ENCODE measurements at places on chromosomes 3 and 15.

- no peak for DNase-seq
Measured at GRCh38 chr3:76991165-76991564, 48.7 kb upstream of the ROBO2 start.

DNA sequence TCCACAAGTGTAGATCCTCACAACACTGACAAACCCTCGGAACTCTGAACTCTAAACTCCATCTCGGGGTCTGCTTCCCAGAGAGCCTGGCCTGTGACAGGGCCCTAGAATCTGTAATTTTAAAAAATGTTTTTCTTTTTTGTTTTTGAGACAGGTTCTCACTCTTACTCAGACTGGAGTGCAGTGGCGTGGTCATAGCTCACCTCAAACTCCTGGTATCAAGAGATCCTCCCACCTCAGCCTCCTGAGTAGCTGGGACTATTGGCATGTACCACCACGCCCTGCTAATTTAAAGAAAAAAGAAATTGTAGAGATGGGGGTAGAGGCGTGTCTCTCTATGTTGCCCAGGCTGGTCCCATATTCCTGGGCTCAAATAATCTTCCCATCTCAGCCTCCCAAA lies 26.2 kb downstream of the CRABP1 start:
- no peak for DNase-seq

- DNase-seq: no peak
Measured at GRCh38 chr3:67450153-67450552, 204.3 kb downstream of the SUCLG2 start.

DNA sequence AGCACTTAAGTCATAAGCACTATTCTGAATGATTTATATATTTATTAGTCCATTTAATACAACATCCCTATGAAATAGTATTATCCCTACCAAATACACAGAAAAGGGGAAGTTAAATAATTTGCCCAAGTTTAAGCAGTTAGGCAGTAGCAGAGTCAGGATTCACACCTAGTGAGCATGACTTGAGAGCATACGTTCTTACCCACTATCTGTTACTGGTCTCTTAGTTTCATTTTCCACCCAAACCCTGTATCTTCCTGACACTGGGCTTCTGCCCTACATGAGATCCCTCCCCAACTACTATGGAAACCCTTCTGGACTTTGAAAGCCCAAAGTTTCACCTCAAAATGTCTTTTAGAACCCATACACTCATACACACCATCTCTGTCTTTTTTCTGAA lies 4.4 kb upstream of the ATOSA start:
- DNase-seq: no peak

All from activated T-cell treated with anti-CD3 and anti-CD28 coated beads for 4 hours (primary cell).